Esophagus muscularis mucosa (tissue), 4 donors: ENCODE measurements at places on chromosomes 3 and 15. TPM values are rescaled to one million over a fixed set of nuclear protein-coding genes. Genes with fewer than 3 reads are reported as not detected.

DNA sequence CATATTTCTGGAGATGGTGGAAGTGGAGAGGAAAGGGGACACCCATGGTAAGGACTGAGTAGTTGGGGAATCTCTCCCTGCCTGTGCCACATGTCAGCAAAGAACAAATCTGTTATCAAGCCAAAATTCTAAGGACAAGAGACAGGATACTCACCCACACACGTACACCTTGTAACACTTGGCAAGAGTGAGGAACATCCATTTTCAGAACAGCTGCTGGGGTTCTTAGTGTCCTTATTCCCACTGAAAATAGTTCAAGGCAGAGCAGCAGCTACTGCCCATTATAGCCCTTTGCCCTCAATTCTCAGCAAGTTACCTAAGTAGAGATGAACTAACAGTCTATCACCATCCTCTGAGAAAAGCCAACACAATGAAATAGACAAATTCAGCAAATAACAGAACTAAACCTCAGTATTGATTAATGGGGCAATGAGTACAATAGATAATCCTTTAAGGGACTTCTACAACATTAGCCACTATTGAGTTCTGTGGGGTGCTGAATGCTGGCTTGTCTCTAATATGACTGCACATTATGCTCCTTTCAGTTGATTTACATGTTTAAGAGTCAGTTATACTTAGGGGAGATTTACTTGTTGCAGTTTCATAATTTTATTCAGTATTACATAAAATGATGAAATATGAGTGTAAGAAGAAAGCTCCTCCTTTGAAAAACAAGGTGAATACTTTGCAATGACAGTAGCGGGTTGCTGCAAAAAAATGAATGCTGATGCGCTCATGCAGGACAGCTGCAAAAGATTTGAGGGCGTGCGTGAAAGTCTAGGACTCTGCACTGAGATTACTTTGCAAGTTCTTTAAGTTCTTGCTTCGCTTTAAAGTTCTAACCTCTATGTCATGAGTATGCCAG is 22.4 kb downstream of the SENP5 start:
- no peak for DNase-seq

GRCh38 chr15:88238618-88239430 is 17.7 kb downstream of the NTRK3 start:
- no peak for DNase-seq

GRCh38 chr3:188276375-188276774 is 122.4 kb downstream of the LPP start:
- no peak for DNase-seq

DNA sequence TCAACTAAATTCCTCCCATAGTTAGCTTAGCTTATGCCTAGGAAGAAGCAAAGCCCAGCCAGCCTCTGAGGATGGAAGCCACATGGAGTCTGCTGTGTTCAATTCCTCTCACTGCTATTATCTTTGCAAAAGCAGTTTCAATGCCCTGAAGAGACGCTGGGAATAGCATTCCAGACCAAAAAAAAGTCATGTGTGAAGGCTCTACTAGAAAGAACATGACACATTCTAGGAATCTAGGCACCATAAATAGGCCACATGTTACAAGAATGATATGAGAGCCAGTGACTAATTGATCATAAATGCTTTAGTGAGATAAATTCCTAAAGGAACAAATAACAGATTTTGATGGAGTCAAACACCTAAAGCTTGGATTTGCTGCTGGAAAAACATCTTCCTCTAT is 800.8 kb downstream of the TUSC7 start:
- no peak for DNase-seq

DNA sequence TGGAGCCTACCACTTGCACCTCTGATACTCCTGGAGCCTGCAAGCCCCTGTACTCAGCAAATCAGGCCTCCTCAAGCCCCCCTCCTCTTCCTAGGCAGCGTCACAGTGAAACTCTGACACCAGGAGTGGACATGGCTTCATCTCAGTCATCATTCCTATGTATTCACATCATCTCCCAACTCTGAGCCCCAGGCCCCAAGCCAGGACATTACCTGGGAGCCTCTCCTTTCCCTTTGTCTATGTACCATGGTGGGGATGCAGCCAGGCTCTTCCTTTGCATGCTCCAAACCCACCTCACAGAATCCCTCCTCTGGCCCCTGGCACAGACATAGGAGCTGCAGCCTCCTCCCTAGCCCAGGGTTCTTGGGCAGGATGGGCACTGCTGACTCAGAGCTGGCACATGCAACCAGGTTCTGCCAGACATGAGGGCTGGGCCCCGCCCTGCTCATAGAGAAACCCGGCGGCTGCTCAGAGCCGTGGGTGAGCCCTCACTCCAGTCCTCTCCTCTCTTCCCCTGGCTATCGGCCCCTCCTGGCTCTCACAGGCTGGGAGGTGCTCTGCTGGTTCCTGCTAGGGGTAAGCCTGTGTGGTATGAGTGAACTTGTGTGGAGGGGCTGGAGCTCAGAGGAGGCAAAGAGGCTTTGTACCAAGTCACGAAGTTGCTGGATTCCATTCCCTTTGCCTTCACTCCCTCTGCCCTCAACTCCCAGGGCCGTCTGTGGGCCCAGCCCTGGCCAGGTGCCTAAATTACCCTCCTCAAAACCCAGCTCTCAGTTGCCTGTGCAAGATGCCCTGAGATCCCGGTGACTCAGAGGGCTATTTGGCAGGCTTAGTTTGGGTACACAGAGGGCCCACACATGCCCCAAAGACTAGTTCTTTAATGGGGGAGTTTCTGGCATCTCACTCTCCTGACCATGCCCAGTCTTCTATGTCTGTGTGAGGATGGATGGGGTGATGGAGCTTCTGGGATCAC is 1.9 kb upstream of the PLCD1 start:
- no peak for DNase-seq

The DOCK3 gene
- 5.5 TPM for total RNA-seq

The STRIT1 gene
- not detected for total RNA-seq

The NECTIN3 gene
- 24.9 TPM for total RNA-seq

The IL17RD gene
- total RNA-seq: 8.1 TPM

The CYB561D2 gene
- total RNA-seq: 9.4 TPM

The TMEM207 gene
- not detected for total RNA-seq
